Lung (tissue), 17 donors: ENCODE measurements at places on chromosomes 12 and 14. TPM values are rescaled to one million over a fixed set of nuclear protein-coding genes. Genes with fewer than 3 reads are reported as not detected.
A peak's percentile ranks its signal among the peaks of the same experiment; 100 is the strongest.

Gene LRP6
- polyA plus RNA-seq, result 9.4 TPM

Gene ADAM20
- polyA plus RNA-seq, result 0.01 TPM

Gene PTPRO
- 2.7 TPM for polyA plus RNA-seq

DNA sequence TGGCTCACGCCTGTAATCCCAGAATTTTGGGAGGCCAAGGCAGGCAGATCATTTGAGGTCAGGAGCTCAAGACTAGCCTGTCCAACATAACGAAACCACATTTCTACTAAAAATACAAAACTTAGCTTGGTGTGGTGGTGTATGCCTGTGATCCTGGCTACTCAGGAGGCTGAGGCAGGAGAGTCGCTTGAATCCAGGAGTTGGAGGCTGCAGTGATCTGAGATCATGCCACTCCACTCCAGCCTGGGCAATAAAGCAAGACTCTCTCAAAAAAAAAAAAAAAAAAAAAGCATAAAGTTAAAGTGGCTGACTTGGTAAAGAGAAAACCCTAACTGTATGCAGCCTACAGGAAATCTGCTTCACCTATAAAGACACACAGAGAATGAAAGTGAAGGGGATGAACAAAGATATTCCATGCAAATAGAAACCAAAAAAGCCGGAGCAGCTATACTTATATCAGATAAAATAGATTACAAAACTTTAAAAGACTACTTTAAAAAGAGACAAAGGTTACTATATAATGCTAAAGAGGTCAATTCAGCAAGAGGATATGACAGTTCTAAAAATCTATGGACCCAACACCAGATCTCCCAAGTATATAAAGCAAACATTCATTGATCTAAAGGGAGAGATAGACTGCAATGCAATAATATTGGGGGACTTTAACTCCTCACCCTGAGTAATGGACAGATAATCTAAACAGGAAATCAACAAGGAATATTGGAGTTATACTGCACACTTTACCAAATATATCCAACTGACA, 4.1 kb downstream of the CLEC2B start:
- H3K27ac ChIP-seq, result no peak overlapping the region
- no peaks in the 10 kb centered on the region for H3K27me3 ChIP-seq
- H3K36me3 ChIP-seq, result no peaks in the 10 kb centered on the region
- no peak for DNase-seq
- H3K4me3 ChIP-seq, result no peak overlapping the region

DNA sequence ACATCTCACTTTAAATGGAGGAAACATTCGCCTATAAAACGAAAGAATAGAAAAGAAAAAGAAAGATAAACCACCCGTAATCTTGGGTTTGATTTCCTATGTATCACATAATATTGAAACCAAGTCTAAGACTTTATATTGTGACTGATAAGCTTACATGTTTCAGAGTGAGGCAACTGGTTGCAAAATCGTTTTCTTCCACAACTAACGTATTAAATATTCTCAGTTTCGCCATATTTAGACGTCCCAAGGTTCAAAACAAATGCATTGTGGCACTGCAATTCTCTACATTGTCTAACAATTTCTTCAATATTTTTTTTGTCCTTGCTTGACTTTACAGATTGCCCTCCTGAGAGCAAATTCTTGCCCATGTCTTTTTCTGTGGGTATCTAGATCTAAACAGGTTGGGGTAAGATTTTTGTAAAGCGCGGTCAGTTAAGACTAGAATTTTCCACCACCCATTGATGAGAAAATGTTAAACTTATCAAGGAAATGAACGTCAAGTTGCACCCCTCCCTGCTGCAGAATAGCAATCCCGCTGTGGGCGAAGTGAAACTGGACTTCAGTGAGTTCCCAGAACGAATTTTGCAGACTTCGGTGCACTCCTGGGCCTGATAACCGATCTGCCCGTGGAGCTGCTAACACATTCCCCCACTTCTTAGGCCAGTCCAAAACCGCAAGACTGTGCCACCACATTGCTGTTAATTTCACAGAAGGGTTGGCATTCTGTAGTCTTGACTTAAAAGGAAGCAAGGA, 2.7 kb downstream of the TBX3 start:
- H3K27me3 ChIP-seq, result peaks cover 17% of the 10 kb centered on the region
- DNase-seq, result peak; percentile 79
- peak overlapping the region; percentile 86 for H3K27ac ChIP-seq

- no peaks in the 10 kb centered on the region for H3K27me3 ChIP-seq
- no peaks in the 10 kb centered on the region for H3K36me3 ChIP-seq
- no peak overlapping the region for H3K27ac ChIP-seq
- DNase-seq, result no peak
- H3K4me3 ChIP-seq, result no peak overlapping the region
Observed at GRCh38 chr14:89332031-89332430, 85.0 kb downstream of the FOXN3 start.

DNA sequence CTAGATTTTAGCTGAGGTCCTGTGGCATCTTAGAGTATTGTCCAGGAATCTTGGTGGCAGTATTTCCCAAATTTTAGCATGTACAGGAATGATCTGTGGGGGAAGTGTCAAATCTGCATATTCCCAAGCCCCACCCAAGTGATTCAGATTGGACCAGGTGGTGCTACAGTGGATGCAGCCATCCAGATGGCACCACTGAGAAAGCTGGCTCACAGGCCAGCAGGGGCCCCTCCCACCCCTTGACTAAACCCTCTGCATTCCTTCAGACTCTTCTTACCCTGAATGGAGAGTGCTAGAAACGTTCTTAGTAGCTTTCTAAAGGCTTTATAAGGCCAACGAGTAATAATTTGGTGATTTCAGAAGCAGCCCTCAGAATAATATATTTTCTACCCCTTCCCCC, 255.2 kb downstream of the NRXN3 start:
- no peaks in the 10 kb centered on the region for H3K27me3 ChIP-seq
- no peak overlapping the region for H3K4me3 ChIP-seq
- peaks cover 4% of the 10 kb centered on the region for H3K4me1 ChIP-seq
- no peak for DNase-seq

DNA sequence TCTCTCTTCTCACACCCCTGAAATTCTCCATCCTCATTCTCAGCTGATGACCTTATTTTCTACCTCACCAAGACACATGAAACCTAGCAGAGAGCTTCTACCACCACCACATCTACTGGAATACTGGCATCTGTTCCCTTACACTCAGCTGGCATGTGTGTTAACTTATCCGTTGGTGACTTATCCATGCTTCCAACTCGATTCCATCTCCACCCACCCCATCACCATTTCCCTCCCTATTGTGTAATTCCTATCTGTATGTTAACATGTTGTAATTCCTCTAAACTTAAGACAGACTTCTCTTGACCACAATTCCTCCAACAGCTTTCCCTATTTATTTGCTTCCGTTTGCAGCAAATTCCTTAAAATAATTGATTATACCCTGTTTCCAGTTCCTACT, 15.4 kb downstream of the C1S start:
- H3K27ac ChIP-seq, result no peak overlapping the region
- peaks cover 3% of the 10 kb centered on the region for H3K4me1 ChIP-seq
- DNase-seq, result no peak
- H3K4me3 ChIP-seq, result no peak overlapping the region

GRCh38 chr14:77579780-77580179, 36.7 kb downstream of the SPTLC2 start:
- H3K36me3 ChIP-seq, result no peaks in the 10 kb centered on the region
- peaks cover 6% of the 10 kb centered on the region for H3K4me1 ChIP-seq
- no peak overlapping the region for H3K27ac ChIP-seq

DNA sequence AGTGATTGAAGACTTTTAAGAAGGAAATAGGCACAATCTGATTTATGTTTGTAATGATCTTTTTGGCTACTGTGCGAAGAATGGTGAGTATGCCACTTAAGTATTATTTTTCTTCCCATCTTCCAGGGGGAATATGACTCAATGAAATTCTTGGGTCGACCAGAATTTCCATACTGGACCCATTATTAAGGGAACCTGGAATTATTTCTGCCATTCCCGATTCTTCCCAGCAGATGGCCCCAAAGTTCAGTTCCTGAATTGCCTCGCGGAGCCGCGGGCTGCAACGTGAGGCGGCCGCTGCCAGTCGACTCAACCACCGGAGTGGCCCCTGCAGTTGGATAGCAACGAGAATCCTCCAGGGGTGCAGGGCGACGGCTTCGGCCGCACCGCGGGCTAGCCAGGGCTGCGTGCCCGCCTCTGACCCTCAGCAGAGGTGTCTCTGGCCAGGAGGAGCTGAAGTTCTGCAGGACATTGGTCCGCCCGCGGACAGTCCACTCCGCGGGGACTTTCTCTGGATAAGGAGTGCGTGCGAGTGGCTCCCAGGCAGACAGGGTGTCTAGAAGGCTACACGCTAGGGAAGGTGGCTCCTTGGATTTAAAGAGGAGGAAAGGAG, 628 bp upstream of the TSHR start:
- DNase-seq, result peak; percentile 81
- peak overlapping the region; percentile 53 for H3K4me3 ChIP-seq
- no peaks in the 10 kb centered on the region for H3K36me3 ChIP-seq
- H3K27me3 ChIP-seq, result peaks cover 31% of the 10 kb centered on the region
- H3K4me1 ChIP-seq, result no peaks in the 10 kb centered on the region
- H3K27ac ChIP-seq, result no peak overlapping the region

GRCh38 chr14:72925815-72926291, 411 bp upstream of the DCAF4 start:
- DNase-seq, result no peak
- H3K36me3 ChIP-seq, result no peaks in the 10 kb centered on the region
- H3K4me3 ChIP-seq, result no peak overlapping the region
- no peaks in the 10 kb centered on the region for H3K27me3 ChIP-seq
- H3K27ac ChIP-seq, result no peak overlapping the region

DNA sequence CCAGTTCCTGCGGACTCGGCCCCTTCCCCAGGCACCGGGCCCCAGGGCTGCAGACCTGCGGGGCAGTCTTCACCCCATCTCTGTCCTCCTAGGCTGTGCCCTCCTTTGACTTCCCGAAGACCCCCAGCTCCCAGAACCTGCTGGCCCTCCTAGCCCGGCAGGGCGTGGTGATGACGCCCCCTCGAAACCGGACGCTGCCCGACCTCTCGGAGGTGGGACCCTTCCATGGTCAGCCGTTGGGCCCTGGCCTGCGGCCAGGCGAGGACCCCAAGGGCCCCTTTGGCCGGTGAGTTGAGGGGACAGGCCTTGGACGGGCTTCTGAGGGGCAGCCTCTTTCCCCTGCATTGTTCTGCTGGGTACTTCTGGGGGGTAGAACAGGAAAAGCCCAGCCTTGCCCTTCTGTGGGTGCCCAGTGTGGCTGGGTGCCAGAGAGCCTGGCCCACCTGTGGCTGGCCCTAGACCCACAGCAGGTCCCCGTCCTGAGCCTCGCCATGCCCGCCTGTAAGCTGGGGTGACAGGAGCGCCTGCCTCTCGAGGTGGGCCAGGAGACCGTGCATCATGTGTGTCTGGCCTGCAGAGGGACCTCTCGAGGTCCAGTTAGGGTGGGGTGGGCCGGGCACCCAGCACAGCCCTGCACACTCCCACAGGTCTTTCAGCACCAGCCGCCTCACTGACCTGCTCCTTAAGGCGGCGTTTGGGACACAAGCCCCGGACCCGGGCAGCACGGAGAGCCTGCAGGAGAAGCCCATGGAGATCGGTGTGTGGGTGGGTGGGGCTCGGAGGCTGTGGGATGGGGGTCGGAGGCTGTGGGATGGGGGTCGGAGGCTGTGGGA, 12.6 kb upstream of the PUS1 start:
- H3K36me3 ChIP-seq, result peaks cover 31% of the 10 kb centered on the region
- no peak for DNase-seq

GRCh38 chr14:103581206-103581605, 18.4 kb downstream of the COA8 start:
- H3K4me1 ChIP-seq, result peaks cover 6% of the 10 kb centered on the region
- no peaks in the 10 kb centered on the region for H3K27me3 ChIP-seq
- H3K4me3 ChIP-seq, result no peak overlapping the region

DNA sequence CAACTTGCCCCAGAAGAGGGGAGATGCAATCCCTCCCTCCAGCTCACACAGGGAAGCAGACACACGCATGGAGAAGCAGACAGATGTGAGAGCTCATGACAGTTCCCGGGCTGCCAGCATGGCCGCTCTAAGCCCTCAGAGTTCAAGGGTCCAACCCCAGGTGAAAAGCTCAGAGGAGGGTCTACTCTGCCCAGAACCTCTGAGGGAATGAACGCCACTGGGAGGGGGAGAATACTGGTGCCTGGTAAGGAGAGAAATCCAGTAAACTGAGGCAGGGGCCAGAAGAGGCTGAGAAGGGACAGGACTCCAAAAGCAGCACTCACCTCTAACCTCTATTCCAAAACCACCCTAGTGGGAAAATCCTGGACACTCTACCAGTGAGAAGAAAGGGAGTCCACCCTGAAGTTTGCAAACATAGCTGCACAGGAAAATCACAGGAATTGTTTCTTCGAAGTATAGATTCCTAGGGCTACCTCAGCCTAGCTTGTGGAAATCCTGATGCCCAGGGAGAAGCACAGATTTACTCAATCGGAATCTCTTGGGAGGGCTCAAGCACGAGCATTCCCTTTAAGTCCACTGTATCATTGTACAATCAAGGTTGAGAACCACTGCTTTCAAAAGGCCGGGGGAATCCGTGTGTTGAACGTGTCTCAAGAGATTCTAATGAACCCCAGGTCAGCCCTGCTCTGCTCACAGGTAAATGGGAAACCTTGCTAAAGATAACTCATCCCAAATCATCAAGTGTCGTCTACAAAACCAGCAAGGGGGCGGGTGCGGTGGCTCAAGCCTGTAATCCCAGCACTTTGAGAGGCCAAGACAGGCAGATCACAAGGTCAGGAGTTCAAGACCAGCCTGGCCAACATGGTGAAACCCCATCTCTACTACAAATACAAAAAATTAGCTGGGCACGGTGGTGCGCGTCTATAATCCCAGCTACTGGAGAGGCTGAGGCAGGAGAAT, 34.3 kb upstream of the PLEKHG6 start:
- peak overlapping the region; percentile 5 for H3K27ac ChIP-seq
- no peaks in the 10 kb centered on the region for H3K27me3 ChIP-seq
- no peak overlapping the region for H3K4me3 ChIP-seq
- no peaks in the 10 kb centered on the region for H3K36me3 ChIP-seq
- no peak for DNase-seq
